HCT116 (cell line): ENCODE measurements at places on chromosomes 3 and 15.
A peak's percentile ranks its signal among the peaks of the same experiment; 100 is the strongest.

DNA sequence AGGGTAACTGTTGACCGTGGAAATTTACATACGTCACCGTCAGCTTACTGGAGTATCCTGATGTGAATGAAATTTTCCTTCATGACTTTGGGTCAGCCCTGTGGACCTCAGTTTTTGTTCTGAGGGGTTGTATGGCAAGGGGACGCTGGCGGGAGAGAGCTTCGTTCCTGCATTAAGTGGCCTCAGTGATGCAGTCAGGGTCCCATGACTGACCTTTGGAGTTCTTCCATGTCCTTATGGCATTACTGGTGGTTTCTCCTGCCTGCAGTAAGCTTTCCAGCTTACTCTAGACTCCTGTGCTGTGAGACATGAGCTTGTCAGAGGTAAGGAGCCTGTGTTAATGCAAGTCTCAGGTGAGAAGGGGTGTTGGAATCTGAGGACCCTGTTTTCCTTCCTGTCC lies 1.8 kb downstream of the CD276 start:
- DNase-seq = no peak

DNA sequence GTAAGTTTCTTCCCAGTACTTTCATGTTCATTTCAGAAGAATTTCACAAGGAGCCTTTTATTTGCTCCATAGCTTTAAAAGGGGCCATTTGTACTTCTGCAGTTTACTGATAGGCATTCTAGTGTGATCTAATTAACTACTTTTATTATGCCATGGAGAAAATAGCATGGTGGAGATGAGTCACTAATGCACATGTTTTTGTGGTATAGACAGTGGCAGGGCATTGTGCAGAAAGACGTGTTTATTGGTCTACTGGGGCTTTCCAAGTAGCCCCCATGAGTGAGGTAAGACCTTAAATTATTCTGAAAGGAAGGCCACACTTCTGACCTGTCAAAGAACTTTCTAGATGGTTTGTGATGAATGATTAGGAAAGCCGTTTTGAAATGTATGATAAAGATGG lies 810.0 kb upstream of the NR2F2 start:
- no peak for DNase-seq

GRCh38 chr3:50759015-50759414 lies 84.3 kb downstream of the DOCK3 start:
- no peak for DNase-seq

- no peak for DNase-seq
These were observed 34.3 kb downstream of the USP8 start for GRCh38 chr15:50458348-50459112.

- no peak for DNase-seq
These were observed 678 bp downstream of the SEMA7A start for GRCh38 chr15:74432968-74433591.

GRCh38 chr15:75178171-75178937 lies 23.3 kb upstream of the C15orf39 start:
- no peak for DNase-seq

GRCh38 chr3:96705895-96706294 lies 108.5 kb upstream of the EPHA6 start:
- DNase-seq = no peak

GRCh38 chr15:48451736-48452135 lies 120.5 kb downstream of the DUT start:
- DNase-seq = no peak

DNA sequence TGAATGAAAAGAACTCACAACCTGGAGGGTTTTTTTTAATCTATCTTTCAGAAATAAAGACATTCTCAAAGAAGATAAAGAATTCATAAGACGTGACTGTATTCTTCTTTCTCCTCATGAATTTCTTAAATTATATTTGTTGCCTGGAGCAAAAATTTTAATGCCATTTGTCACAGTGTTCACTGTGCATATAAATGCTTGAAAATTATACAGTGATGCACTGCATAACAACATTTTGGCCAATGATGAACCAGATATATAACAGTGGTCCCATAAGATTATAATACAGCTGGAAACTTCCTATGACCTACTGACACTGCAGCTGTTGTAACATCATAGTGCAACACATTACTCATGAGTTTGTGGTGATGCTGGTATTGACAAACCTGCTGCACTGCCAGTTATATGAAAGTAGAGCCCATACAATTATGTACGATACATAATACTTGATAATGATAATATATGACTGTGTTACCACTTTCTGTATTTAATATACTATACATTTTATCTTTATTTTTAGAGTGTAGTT lies 67.3 kb downstream of the P2RY1 start:
- no peak for DNase-seq

DNA sequence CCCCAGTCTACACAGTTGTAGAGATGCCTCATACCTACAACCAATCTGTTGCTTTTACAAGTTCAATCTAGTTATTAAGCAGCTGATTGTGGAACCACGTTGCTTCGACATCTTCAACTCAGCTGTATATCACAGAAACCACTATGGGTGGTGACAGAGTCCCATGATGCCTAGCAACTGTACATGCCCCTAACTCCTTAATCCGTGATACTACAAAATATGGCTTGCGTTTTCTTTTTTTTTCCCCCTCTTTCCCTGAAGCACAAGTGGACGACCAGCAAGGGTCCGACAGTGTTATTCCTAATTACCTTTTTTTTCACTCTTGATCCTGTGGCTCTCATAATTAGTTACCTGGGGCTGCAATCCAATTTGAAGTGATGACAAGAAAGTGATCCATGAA lies 478.6 kb downstream of the FOXP1 start:
- DNase-seq = no peak

DNA sequence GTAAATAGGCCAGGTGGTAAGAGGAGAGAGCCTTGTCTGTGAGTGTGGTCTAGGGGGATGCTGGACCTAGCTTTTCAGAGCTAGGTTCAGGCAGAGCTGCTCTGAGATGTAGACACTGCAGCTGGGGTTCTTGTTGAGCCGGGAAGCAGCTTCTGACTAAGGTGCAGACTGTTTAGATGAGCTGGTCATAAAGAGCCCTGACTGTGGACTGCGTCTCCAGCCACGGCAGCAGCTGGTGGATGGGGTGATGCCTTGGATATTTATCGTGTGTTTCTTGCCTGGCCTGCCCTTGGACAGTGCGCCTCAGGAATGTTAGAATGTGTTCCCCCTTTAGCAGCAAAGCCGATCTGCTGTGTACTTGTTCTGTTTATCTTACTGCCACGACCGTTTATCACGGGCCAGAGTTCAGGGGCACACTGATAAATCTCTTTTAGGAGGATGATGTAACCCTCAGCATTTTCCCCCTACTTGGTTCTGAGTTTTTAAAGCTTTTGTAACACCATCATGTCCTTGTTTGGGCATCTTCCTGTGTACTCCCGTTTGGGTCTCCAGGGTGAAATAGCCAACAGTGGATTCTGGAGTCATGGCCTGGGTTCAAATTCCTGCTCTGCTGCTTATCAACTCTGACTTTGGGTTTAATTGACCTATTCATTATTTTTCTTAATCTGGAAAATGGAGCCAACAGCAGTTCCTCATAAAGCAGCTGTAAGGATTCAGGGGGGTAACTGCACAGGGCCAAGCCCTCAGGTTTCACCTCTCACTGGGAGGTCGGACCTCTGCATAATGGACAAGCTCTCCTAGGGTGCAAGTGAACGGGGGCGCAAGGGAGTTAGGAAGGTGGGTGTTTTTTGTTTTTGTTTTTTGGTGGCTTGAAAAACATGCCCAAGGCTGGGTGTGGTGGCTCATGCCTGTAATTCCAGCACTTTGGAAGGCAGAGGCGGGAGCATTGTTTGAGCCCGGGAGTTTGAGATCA lies 51.4 kb downstream of the FLNB start:
- no peak for DNase-seq

DNA sequence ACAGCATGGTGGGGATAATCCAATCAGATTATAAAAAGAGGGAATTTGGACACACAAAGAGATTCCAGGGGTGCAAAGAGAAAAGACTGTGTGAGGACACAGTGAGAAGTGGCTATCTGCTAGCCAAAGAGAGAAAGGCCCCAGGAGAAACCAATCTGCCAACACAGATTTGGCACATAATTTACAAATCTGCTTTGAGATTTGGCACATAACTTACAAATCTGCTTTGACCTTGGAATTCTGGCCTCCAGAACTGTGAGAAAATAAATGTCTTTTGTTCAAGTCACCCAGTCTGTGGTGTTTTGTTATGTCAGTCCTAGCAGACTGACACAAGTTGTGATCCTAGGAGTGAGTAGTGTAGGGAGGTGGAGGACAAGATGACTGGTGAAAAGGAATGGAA lies 3.5 kb upstream of the TM4SF18 start:
- no peak for DNase-seq

DNA sequence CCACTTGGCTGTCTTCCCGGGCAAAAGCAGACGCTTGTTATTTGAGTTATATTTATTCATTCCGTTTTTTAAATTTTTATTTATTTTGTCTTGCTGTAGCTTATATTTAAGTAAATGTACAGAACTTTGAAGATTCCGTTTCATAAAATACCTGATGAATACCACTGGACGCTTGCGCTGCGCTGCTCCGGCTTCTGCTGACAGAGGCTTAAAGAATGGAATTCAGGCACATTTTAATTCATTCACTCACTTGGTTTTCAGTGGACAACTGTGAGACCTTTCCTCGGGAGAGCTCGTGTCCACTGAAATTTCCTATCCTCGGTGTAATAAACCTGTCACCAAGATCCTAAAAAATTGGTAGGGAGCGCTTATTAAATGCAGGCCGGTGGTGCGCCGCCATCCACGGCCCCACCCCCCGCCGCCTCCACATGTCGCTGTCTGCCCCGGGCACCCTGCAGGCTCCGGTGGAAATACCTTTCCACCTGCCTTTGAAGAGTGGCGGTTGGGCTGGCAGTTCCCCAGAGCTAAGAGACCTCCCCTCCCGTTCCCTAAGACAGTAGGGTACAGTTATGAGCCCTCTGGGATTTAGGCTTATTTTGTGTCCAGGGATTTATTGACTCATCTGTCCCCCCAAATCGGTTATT lies 62.5 kb upstream of the UBE2E1 start:
- no peak for DNase-seq

DNA sequence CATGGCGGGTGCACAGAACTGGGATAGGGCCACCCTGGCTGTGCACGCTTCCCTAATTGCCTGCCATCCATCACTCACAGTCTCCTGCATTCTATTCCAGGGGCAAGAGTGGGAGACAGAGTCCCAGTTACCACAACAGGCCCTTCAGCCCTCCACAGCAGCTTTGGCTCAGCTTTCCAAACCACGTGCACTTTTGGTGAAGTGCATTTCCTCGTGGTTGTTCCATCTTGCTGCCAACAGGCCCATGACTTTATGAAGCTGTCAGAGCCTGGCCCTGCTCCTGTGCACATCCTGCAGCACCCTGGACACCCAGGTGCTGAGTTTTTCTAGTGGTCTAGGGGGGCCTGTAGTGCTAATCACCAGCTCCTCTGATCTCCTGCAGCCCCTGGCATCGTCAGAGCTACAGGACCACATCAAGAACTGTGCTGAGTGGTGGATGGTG lies 110.2 kb downstream of the ADCY5 start:
- DNase-seq = no peak

DNA sequence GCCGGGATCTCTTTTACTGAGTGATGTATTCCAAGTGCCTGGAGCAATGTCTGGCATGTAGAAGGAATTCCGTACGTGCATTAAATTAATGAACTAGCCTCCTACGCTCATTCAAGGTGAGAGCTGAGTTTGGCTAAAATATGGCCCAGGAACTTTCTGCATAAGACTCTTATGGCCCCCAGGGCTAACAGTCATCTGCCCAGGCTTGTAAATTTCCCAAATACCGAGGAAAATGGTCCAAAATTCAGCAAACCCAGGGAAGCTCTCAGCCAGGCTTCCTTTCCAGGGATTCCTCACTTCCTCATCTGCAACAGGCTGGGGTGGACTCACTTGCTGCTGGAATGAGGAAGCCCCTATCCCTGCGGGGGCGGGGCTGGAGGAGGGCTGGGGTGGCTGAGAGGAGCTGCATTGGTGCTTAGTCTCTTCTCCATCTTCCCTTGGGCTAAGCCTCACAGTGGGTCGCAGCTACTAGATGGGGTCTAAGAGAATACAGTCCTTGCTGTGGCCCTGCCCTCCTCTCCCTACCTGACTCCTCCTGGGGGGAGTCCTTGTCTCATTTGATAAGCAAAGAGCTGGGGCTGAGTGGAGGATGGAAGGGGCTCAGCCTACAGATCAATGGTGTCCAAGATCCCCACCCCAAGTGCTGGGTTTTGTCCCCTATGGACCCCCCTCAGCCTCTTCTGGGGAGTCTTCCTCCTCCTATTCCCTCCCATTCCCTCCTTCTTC lies 28.5 kb upstream of the APOD start:
- DNase-seq = no peak

DNA sequence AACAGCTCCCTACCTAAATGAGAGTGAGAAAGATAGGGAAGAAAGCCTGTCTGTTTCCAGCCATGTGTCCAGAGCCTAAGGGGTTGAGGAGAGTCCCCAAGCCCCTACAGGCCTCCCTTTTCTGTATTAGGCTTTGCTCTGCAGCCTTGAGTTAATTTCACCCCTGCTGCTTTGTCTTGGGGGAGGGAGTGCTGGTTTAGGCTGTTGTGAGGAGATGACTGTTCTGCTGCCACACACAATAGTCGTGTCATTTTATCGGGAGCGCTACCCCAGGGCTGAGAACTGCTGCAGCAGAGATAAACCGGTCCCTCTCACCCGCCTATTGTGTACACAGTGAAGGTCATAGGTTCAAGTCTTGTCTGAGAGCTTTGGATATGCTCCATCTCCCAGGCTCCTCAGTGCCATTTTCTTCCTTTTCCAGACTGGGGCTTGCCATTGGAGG lies 1.4 kb downstream of the ZNF609 start:
- DNase-seq = no peak

DNA sequence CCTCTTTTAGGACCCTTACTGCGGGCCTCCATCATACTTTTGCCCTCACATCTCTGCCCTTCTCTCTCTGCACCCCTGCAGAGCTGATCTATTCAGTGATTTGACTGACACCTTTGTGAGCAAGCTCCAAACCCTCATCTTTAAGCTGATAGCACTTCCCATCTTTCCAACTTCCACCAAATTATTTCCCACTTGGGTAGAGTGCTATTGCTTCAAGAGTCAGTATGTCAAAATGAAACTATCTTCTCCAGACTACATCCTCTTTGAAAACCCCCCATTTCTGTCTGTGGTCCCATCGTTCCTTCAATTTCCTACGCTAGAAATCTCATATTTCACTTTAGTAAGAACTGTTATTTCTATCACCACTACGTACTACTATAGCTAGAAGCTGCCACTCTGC lies 19.7 kb downstream of the ZWILCH start:
- no peak for DNase-seq

DNA sequence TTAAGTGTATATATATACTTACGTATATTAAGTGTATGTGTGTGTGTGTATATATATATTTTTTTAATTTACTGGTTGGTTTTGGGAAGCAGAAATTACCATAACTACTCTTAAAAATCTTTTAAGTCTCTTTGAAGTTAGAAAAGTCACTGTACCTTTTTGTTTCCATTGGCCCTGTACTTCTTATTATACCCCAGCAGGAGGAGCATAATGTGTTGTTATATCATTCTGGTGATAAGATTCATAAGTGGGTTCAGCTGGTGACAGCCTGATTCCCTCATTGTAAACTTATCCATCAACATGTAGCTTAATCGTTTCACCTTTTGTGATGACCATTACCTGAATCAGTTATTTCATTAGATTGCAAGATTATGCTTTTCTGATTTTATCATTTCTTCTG lies 30.8 kb downstream of the MLH1 start:
- DNase-seq = peak; percentile 4
